Left renal cortex interstitium (tissue), 4 donors: ENCODE measurements at places on chromosomes 1 and 21. TPM values are rescaled to one million over a fixed set of nuclear protein-coding genes. Genes with fewer than 3 reads are reported as not detected.

DNA sequence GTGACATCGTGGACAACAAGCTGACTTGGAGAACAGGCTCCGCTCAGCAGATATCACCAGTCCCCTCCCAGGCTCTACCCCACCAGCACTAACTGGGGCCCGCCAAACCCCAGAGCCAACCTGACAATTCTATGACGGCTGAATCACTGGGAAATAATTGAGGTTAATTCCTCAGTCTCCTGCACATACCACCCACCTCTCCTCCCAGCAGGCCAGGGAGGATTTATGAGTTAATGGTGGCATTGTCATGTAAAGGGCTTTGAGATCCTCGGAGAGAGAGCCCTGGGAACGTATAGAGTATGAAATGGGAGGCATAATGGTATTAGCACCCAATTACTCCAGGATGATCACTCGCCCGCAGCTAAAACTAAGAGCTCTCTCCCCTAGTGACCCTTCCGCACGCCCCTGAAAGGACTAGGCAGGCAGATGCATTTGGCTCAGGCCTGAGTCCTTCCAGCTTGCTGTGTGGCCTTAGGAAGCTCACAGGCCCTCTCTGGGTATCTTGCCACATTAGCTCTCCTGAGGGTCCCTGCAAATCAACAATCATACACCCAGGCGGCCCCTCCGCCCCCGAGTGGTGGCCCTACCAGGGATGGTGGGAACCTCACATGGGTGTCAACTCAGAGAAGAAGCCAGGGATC is 27.3 kb upstream of the PAX7 start:
- no peak for DNase-seq

DNA sequence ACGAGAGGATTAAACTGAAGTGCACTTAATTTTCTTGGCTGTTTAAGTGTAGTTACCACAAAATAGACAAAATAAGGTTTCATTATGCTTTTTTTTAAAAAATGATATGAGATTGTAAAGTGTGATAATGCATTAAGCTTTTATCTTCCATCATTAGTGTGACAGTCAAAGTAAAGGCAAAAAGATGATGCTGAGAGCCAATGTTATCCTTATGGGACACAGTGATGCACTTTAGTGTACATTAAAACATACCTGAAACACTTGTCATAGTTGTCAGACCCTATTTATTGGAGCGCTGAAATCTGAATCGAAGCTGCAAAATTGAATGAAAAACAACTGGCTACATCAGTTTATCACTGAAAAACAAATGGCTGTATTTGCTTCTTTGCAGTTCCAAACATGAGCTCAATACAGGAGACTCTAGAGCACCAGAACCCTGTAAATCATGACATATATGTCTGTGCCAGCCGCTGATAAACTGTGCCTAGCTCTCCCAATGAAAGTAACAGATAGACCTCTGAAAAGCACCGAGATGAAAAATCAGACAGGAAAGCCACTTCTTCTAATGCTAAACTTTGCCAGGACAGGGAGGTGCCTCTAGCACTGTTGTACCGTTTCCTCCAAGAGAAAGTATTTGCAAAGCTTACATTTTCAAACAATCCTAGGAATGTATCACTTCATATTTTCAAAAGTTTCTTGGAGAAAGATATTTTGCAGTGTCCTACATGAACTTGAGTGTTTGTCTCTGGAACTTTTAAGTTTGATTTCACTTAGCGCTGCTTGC is 120.7 kb upstream of the TMPRSS15 start:
- no peak for DNase-seq

DNA sequence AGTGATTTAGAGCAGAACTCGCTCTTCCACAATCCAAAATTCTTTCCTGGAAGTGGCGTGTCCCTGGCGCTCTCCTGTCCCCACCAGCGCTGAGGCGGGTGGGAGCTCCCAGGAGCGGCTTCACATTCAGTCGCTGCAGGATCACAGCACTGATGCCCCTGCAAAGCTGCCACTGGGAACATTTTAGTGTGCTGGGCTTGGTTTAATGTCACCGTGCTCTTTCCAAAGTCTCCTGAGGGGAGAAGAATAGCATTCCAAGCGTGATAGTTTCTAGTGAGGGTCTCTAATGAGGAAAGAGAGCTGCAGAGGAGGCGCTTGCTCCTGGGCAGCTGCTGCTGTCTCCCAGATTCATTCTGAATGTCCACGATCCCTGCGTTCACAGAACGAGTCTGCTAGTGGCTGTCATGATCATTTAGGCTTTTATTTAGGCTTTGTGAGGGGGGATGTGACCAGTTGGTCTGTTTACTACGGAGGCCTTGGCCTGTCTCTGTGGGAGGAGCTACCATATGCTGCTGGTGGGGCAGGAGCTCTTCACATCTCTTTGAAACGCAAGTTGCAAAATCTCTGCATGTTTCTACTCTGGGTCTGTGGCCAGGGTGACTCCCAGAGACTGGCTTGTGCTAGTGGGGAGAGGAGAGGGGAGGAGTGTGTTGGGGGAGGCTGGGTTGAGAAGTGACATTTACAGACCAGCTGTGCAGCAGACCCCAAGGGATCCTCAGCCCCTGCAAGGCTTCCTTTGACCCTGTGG is 23.4 kb downstream of the OLFML3 start:
- no peak for DNase-seq

Gene LDLRAD1
- polyA plus RNA-seq: not detected

DNA sequence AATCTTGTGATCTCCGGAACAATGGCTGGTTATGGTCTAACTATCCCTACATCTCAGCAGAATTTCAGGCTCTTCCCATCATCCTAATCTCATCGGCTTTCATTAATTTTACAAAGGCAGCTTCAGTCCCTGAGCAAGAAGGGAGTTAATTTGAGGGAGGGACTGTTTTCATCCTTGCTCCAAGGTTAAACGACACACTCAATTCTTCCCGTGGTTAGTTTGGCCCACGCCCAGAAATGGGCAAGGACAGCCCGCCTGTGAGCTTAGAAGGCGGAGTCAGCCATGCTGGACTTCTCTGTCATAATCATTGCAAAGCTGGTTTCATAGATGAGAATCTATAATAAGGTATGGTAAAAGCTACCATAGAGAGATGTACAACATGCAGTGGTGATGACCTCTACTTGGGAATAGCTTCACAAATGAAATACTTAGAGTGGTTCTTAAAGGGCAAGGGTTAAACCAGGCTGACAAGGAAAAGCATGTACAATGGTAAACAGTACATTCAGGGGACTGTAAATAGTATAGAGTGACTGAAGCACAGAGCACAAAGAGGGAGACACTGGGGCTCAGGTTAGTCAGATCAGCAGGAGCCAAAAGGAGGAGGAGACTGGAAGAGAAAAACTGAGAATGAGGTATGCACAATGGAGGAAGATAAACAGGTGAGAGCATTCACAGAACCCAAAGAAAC is 108.8 kb downstream of the SMYD3 start:
- DNase-seq: no peak

Gene CDCA8
- polyA plus RNA-seq: 18.9 TPM

Gene AVPR1B
- 0.85 TPM for polyA plus RNA-seq

GRCh38 chr1:78468521-78468920 is 22.3 kb upstream of the PTGFR start:
- DNase-seq: no peak

DNA sequence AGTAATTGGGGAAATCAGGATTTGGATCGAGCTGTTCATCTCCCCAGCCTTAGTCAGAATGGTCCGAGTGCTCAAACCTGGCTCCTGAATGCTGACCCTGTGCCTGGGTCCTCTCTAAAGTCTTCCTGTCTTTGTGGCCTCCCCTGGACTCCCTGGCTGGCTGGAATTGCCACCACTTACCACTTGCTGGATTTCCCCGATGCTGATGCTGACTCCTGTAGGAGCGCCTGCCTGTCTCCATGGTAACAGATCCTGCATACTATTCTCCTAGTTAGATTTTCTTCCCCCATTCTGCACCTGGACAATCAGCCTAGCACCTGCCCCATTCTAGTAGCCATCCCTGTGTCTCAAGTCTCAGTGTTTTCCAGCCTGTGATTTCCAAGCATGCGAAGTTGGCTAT is 382.2 kb upstream of the ESRRG start:
- no peak for DNase-seq

- DNase-seq: no peak
These were observed 10.8 kb upstream of the TMEM52 start for GRCh38 chr1:1929639-1930545.

Gene UTS2
- polyA plus RNA-seq: not detected

- no peak for DNase-seq
These were observed 41.5 kb upstream of the GBP6 start for GRCh38 chr1:89322402-89322801.

Gene LCE1B
- not detected for polyA plus RNA-seq

GRCh38 chr1:15618655-15619525 is 1.6 kb downstream of the DDI2 start:
- DNase-seq: no peak

Gene CLEC20A
- 0.19 TPM for polyA plus RNA-seq

DNA sequence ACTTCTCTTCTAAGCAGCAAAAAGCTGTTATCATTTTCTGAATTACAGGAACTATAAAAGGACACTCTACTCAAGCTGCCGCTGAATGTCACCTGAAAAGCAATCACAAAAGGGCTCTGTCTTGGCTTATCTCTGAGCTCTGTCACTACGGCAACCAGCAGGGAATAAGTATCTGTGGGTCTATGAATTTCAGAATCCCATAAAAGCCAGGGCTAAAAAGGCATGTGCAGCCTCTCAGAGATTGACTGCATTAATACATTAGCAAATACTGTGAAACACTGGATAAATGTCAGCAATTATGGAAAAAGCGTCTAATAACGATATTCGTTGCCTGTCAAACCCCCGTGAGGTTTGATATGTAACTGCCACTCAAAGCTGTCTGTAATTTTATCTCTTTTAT is 210.2 kb upstream of the DMRTA2 start:
- DNase-seq: no peak

Gene SMCP
- polyA plus RNA-seq: not detected

GRCh38 chr1:2194319-2194897 is at the start of gene FAAP20:
Gene FAAP20 (minus strand): TSS chr1:2194772. CDS start chr1:2194749, 23 bp downstream.
- no peak for DNase-seq

Gene TCP10L
- polyA plus RNA-seq: 1.4 TPM

Gene WDR77
- polyA plus RNA-seq: 39.2 TPM

- no peak for DNase-seq
These were observed 96.3 kb downstream of the ARHGEF10L start for GRCh38 chr1:17635811-17636210.

DNA sequence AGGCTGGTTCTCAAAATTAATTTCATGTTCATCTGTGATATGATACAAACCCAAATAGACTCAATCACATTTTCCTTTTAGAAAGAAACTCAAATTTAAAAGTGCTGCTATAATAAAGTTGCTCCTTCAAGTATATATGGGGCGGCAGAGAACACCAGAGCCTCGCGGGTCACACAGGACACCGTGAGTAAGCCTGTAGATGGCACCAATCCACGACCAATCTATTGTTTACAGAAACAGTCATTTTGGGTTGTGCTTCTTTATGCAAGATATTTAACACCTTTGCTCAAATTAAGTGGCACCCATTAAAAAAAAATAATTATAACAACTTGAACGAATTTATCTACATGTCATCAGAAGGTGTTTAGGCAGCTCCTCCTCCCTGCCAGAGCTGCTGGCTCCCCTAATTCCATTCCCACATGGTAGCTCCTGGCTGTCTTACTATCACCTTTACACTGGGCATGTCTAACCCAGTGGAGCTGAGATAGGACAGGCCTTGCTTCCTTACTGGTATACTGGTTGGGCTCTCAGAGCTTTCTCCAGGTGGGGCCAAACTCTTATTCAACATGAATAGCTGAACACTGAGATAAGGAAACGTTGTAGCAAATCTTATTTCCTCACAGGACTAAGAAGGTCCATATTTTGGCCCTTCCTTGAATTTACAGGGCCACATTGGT is 287.0 kb downstream of the SDCCAG8 start:
- no peak for DNase-seq

DNA sequence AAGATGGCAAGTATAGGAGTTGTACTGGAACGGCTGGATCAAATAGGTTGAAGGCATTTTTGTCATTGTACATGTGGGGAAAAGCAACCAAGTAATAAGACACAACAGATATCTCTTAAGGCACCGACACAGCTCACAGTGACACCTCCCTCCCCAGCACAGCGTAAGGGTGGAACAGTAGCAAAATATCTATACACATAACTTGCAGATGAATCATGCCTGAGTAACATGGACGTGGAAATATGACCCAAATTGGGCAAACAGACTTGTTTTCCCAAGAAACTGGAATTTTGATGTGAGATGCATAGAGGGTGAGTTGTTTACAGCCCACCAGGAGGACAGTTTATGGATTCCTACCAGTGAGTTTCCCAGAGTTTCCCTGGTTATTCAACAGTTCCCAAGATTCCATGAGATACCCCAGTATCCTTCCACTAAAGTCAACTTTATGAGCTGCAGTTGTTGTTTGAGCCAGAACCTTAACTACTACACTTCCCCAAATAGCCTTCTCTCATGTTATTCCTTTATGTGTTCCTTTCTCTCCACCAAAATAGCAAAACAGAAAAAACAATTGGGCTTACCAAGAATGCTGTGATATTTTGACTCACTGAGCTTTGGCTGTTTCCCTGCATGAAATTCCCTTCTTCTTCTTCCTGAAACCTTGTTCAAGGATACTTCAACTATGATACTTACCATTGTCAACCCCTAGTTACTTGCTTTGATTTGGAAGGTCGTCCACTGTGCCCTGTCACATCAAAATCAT is 7.1 kb upstream of the DR1 start:
- no peak for DNase-seq

Gene AIRE
- polyA plus RNA-seq: 1.2 TPM

- no peak for DNase-seq
These were observed 2.5 kb downstream of the TGFBR3 start for GRCh38 chr1:91883470-91883869.

Gene ANKRD45
- 5.6 TPM for polyA plus RNA-seq

DNA sequence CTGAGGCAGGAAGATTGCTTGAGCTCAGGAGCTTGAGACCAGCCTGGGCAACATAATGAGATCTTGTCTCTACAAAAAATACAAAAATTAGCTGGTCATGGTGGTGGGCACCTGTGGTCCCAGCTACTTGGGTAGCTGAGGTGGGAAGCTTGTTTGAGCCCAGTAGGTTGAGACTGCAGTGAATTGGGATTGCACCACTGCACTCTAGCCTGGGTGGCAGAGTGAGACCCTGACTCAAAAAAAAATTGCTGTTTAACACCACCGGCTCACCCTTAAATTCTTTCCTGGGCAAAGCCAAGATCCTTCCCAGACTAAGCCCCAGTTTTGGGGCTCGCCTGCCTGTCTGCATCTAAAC is 6.6 kb upstream of the NSUN4 start:
- DNase-seq: no peak

Gene CEP170
- 54.8 TPM for polyA plus RNA-seq

- no peak for DNase-seq
These were observed 498.0 kb upstream of the NFIA start for GRCh38 chr1:60584371-60584770.

- no peak for DNase-seq
These were observed 258.5 kb downstream of the BACH1 start for GRCh38 chr21:29557200-29557599.

- DNase-seq: no peak
These were observed 493.8 kb upstream of the CHRM3 start for GRCh38 chr1:238892612-238893011.

Gene OR14K1
- polyA plus RNA-seq: not detected
